Stimulated activated CD4-positive, alpha-beta T cell treated with anti-CD3 and anti-CD28 coated beads, Interleukin-1b, Interleukin-23, amount 100 ng/mL, for 1 hour (primary cell): ENCODE measurements at places on chromosomes 4 and X.

DNA sequence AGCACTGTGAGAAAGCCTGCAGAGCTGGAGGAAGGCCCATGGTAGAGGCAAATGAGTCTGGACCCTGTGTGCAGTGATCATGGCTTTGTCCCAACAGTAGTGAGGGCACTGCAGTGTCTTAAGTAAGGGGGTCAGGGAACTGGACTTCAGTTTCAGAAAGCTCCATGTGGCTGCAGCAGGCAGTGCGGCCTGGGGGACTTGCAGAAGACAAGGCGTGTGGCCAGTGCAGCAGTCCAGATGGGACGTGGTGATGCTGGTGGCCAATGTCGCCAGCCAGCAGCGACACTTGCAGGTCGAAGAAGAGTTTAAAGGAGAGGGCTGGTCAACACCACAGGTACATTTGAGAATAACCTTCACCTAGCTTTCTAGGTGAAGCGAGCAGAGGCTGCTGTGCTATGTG, 113.4 kb downstream of the ZNF827 start:
- DNase-seq = no peak

GRCh38 chrX:119763181-119763580, 4.8 kb downstream of the SOWAHD start:
- DNase-seq = no peak

DNA sequence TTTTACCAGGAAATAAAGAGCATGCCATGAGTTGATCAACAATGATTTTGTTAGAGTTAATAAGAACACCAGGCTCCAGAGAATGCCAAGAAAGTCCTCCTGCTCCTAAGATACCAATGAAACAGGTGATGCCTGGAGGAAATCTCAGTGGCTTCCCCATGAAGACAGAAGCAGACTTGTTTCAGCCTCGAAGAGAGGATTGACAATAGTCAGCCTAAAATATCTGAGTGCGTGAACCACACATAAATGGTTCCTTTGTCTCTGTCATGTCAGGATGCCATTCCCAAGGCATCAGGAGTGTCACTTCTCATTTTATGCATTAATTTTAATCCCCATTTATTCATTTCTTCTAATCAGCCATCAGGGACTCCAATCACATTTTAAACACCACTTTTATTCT, 69.6 kb downstream of the PHOX2B start:
- no peak for DNase-seq

DNA sequence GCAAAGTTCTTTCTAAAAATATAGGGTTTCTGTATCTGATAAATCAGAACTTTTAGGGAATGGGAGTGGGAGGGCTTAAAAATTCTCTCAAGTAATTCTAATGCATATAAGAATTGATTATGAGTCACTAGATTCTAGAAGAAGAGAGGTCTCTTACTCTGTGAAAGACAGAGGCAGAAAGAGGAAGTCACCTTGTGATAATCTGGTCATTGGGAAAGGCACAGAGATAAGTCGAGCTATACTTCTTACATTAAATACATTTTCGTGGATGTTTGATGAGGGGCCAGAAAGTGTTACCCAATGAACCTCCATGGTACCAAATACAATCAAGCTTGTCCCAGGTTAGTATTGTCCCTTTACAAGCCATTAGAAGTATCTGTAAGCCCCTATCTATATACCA, 134.4 kb downstream of the MAD2L1 start:
- DNase-seq = no peak

DNA sequence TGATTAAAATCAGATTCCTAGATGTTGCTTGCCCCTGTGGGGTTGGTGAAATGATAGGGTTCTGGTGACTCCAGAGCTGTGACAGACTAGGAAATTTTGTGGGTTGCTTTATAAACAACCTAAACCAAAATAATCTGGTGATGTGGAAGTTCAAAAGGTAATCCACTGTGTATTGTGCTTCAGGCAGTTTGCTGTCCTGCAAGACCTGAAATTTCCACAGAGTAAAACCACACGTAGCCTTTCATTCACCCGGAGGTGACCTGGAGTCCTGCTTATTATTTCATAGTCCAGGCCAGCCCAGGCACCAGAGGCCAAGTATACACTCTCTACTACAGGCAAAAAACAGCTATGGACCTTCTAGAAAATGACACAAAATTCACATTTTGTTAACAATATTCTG, 114.6 kb upstream of the CBR4 start:
- DNase-seq = no peak

GRCh38 chr4:40829586-40829985, 79.8 kb downstream of the NSUN7 start:
- DNase-seq = no peak
